ENCODE measurements at places on chromosomes 12 and 14.

DNA sequence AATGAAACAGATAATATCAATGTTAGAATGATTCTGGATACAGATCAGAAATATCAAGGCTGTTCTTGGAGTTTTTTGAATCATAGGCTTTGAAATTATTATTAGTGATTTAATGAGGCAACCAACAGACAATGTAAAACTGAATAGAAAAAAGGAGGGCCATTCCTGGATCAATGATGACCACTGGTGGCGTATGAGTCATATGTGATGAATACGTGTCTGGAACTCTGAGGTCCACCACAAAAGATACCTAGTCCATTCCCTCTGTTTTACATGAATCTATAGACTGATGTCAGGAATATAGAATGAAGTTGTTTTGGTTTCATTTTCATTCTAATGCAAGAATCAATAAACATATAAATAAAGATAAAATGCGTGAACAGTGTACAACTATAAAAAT is 78.3 kb upstream of the RTL1 start:
- DNase-seq, result no peak

DNA sequence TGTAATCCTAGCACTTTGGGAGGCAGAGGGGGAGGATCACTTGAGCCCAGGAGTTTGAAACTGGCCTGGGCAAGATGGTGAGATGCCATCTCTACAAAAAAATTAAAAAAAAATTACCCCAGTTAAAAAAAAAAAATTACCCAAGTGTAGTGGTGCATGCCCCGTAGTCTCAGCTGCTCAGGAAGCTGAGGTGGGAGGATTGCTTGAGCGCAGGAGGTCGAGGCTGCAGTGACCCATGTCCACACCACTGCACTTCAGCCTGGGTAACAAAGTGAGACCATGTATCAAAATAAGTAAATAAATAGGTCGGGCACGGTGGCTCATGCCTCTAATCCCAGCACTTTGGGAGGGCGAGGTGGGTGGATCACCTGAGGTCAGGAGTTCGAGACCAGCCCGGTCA is 128.8 kb downstream of the VRK1 start:
- no peak for DNase-seq

DNA sequence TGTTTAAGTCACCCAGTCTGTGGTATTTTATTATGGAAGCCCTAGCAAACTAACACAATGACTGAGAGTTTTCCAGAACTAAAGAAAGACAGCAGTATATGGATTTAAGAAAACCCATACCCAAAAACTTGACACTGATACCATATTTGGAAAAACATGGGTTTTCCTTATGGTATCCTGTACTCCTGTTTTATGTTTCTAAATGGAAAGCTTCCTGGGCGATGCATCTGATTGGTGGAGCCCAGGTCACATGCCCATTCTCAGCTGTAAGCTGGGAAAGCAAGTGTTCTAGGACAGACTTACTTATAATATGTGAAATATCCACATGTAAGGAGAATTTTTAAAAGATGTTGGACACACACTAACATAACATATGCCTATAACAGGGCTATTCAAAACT is 4.5 kb upstream of the RNASE4 start:
- DNase-seq, result no peak

DNA sequence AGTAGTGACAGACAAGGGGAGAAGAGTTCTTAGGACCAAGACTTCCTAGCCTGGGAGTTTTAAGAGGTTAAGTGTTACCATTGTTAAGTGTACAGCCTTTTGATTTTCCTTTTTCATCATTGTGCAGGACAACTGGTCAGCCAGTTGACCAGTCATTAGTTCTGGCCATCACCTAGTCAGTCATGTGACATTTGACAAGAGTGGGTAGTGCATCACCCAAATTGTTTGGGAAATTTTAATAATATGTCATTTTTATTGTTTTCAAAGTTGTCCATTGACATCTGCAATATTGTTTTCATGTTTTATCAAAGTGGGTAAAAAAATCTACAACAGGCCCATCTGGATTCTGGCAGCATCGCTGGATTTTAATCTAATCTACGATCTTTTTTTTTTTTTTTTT is 15.5 kb downstream of the SINHCAF start:
- DNase-seq, result no peak

DNA sequence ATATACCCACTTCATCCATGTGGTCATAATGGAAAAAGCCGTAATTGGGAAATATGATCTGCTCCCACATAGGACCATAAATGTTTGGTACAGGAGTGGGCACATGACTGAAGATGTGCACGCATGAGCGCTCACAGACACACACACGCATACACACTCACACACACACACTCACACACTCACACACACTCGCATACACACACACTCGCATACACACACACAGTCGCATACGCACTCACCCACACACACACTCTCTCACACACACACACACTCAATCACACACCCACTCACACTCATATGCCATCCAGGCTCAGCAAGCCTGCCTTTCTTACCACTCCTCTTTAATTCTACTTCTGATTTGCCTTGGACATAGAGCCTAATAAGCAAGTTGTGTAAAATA is 45.6 kb upstream of the EGLN3 start:
- no peak for DNase-seq

DNA sequence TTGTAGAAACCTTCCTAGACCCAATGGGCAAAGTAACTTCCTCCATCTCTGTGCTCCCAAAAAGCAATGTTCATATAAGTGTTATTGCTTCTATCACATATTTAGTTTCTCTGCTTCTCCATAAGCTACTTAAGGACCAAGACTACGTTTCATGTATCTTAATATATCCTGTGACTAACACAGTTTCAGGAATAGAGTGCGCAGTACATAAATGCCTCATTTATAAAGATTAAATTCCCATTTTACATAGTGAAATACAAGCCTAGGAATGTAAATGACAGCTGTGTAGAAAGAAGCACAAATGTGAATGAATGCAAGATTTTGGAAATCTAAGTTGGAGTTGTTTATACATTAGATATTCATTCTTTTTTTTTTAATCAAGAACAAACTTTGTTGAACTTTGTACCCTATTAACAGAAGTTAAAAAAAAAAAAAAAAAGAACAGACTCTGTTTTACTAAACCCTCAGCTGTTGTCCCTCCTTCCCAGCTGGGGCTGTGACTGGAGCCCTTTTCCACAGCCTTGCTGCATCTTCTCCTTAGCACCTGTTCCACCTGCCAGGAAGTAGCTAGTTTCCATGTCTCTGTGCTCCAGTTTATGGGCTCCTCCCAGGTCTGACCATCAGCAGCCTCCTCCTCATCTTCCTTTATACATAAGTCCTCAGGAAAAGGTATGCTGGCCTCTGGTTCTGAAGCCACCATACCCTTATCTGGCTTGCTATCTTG is 7.0 kb upstream of the METTL17 start:
- no peak for DNase-seq

- DNase-seq, result no peak
Observed at GRCh38 chr14:76100236-76100635, 51.5 kb upstream of the GPATCH2L start.
